Activated CD4-positive, alpha-beta T cell treated with anti-CD3 and anti-CD28 coated beads for 4 hours (primary cell): ENCODE measurements at places on chromosomes 5 and 9.

DNA sequence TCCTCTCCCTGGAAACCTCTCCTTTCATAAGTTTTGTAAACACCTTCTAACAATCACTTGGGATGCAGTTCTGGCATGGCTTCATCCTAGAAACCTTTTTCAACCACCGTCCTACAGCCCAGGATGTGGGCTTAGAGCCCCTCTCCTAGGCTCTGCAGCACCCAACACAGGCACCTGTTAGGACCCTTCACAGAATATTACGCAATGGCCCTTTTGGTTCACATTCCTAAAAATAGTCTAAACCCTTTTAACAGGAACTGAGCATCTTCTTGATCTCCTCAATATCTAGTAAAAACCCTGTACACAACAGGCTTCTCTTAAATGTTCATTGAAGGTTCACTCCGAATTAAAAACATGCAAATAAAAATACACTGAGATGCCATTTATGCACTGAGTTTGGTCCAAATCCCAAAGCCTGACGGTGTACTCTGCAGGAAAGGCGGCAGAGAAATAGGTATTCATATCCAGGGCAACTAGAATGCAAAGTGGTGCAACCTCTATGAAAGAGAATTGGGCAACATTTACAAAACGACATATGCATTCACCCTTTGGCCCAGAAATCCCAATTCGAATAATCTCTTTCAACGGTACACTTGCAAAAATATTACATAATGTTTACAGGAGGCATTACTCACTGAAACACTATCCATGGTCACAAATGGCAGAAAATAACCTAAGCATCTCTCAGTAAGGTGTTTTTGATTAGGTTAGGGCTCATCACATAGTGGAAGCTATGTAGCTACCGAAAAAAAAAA lies 169.3 kb downstream of the SEMA5A start:
- no peak for DNase-seq

- DNase-seq, result no peak
These were observed 13.6 kb downstream of the NTNG2 start for GRCh38 chr9:132175431-132175830.

DNA sequence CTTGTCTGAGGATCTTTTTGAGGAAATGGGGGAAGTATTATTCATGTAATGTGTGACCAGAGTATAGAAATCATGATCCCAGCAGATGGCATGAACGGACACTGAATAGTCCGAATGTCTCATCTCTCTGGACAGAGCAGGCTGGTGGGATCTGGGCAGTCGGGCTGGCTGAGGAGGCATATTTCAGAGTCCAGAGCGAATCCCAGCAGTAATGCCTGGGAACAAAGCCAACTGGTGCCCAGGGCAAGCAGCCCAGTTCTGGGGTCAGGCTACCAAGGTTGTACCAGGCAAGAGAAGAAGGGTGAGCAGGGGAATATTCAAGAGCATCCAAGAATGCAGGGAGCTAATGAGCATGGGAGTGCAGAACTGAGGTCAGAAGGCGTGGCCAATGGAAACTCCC lies 306.4 kb downstream of the ZSWIM6 start:
- no peak for DNase-seq

DNA sequence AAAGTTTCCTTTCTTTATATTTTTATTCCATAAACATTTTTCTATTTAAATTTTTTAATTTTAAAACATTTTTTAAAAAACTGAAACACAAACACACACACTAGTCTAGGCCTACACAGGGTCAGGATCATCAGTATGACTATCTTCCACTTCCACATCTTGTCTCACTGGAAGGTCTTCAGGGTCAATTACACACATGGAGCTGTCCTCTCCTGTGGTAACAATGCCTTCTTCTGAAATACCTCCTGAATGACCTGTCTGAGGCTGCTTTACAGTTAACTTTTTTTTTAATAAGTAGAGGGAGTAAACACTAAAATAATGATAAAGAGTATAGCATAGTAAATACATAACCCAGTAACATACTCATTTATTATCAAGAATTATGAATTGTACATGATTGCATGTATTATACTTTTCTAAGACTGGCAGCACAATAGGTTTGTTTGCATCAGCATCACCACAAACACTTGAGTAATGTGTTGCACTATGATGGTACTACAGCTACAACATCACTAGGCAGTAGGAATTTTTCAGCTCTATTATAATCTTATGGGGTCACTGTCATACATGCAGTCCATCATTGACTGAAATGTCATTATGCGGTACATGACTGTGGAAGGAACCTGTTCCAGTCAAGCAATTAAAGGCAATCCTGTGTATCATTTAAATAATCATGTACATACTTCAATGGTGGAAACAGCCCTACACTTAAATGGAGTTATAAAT lies 17.4 kb upstream of the CEP120 start:
- DNase-seq, result no peak

GRCh38 chr9:228929-229695 lies 14.4 kb downstream of the DOCK8 start:
- DNase-seq, result no peak

DNA sequence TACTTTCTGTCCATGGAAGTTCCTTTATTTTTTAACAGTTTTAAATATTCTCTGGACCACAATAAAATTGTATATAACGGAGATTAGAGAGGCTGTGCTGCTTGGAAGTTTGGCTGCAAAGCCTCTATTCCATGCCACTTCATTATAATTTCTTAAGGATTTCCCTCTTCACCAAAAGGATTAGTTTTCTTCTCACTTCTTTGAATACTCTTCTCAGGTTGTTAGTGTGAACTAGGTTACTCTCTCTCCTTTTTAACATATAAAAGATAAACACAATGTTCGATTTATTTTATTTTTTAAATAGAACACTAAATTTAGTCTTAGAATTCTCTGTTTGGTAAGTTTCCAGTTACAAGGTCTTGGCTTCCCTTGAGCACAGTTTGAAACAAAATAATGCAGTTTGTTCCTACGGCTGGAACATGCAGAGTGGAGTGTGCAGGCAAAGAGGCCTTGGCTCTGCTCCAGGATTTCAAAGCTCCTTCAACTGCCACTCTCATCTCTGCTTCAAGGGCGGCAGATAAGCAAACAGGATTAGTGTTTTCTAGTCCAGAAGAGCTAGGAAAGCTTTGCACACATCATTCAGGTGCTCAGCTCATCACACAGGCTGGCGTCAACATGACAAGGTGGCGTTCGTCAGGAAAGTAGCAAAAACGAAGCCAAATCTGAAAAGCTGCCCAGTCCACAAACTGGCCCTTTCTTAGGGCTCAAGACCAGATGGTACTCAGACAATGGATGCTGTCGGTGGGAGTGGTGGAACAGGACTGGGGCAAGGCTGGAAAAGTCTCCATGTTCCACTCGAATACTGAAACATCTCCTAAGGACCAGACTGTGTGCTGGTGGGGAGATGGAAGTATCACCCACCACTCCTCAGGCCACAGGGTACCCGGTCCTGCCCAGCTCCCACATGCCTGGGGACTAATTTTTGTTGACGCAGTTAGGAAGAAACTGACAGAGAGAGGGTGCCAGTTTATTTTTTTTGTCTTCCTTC lies 286.6 kb downstream of the CRB2 start:
- no peak for DNase-seq

DNA sequence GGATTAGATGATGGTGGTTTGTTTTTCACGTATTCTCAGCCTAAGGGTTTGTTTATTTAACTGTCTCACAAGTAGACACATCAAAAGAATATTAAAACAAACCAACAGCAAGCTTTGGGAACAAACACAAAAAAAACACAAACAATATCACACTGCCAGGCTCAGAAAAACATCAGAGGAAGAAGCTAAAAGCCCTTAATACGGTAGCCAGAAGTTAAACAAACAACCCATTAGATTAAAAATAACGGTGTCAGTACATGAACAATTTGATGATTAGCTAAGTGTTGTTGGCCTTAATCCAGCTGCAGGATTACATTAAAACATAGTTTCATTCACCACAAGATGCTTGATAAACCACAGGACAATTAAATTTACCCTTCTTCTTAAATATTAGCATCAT lies 15.9 kb upstream of the DMRT2 start:
- no peak for DNase-seq

DNA sequence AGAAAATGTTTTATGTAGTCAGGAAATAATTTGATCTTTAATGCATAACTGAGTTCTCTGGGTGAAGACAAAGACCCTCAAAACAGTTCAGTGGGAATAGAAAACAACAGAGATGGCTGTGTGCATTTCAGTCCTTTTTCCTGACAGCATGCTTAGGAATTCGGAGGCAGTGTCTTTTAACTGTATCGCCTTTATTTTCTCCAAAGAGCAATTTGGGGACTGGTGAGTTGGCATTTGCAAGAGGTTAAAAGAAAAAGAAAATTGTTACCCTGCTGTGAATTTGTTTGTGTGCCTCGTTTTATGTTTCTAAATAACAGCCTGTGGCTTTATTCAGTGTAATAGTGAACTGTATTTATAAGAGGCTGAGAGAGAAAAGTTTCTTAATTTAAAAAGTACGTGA lies 227.8 kb upstream of the DMAC1 start:
- DNase-seq, result no peak

DNA sequence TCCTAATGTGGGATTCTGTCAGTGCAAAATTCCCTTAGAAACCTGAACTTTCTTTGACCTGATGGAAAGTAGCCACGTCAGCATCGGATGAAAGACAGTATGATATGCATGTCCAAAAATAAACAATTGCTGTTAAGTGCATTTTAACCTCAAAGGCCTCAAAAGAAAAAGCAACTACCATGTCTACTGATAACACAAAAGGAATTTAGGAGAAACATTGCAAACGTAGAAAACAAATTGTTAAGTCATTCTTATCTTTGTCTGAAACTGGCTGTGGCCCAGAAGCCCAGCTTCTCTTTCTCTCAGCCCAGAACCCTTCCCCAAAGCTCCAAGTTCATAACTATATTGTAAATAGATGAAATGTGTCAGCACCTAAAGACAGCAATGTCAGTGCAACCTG lies 11.1 kb upstream of the LHFPL2 start:
- no peak for DNase-seq

DNA sequence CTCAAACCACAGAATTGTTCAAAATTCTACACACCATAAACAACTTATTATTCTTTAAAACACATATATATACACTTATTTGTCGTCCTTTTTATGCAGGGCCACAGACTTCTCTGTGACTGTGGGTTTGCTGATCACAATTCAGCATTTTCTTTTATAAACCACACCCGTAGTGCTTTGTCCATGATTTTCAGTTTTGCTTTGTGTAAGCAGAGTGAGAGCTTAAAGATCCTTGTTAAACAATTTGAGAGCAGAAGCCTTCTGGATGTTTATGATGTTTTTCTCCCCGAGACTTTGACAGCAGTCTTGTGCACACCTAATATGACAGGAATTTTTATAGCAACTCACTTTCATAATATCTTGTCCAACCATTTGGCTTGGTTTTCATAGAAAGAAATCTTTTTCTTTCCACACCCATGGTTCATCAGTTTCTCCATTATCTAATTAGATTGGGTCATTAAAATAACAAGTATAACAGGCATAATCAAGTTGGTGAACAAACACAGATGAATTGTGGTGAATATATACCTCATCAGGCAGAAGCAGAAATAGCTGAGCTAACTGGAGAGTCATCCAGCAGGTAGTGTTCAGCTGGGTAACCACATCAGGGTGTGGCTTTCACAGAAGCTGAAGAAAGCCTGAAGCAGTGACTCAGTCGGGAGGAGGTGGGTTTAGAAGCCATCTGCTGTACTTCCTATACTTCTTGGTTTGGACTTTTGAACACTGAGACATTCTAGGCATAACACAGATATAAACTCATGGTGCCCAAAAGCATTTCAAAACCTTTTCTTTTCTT lies 232.8 kb downstream of the DOCK8 start:
- DNase-seq, result peak; percentile 72

GRCh38 chr5:113757508-113757907 lies 244.0 kb downstream of the YTHDC2 start:
- DNase-seq, result no peak

DNA sequence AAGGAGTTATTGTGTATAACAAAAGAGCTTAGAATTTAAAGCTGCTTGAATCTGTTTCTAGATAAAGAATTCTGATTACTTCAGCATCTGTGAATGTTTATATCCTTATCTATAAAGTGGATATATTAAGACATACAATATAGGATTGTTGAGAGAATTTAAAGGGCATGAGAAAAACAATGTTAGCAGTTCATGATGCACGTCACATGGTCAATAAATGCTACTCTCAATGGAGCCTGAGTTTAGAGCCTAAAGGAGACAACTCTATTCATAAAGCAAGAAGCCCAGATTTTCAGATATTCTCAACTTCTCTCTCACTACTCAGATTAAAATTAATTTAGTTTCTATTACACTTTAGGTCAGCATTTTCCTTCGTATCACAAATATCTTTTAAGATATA lies 666.7 kb upstream of the CDH18 start:
- no peak for DNase-seq

GRCh38 chr9:112180387-112180881 lies 5.3 kb upstream of the SUSD1 start:
- DNase-seq, result peak; percentile 56

GRCh38 chr5:133316346-133317343 lies 264.8 kb downstream of the HSPA4 start:
- no peak for DNase-seq

DNA sequence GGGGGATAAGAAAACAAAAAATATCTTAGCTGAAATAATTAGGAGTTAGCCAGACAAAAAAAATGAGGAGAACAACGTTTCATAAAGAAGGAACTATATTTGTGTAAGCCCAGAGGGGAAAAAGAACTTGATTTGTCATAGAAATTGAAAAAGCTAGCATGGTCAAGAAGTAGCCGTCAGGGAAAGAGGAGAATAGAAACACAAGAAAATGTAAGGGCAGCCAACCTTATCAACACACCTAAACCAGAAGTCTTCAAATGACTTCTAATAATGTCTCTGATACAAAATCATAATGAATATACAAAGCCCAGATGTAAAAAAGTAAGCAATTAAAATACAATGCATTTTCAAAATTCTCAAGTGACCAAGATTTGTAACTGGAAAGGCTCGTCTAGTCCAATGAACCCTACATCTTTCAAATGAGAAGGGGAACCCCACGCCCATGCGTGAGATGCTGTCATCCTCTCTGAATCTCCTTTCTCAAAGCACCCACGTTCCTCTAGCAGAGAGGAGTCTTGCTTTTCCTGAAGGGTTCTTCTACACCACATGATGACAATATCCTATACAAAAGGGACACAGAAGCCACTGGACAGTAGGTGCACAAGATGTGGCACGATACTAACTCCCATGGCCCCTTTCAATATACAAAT lies 103.7 kb downstream of the ARL15 start:
- DNase-seq, result no peak

DNA sequence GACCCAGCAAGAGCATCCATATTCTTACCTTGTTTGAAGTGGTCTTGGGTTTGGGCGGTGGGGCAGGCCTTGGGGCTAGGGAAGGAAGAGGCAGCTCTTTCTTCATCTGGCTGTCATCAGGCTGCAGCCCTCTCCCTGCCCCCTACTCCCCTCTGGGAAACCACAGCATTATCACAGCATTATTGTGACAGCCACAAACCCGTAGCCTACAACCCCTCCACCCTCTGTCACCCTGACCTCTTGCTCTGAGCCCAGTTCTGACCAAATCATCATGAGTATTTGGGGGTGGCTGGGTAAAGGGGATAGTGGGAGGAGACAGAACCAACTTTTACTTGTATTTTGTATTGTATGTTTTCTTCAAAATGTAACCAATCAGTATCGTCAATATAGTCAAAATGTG lies 94.3 kb upstream of the ARRDC3 start:
- DNase-seq, result no peak
